ENCODE measurements at places on chromosomes 2 and 18.

DNA sequence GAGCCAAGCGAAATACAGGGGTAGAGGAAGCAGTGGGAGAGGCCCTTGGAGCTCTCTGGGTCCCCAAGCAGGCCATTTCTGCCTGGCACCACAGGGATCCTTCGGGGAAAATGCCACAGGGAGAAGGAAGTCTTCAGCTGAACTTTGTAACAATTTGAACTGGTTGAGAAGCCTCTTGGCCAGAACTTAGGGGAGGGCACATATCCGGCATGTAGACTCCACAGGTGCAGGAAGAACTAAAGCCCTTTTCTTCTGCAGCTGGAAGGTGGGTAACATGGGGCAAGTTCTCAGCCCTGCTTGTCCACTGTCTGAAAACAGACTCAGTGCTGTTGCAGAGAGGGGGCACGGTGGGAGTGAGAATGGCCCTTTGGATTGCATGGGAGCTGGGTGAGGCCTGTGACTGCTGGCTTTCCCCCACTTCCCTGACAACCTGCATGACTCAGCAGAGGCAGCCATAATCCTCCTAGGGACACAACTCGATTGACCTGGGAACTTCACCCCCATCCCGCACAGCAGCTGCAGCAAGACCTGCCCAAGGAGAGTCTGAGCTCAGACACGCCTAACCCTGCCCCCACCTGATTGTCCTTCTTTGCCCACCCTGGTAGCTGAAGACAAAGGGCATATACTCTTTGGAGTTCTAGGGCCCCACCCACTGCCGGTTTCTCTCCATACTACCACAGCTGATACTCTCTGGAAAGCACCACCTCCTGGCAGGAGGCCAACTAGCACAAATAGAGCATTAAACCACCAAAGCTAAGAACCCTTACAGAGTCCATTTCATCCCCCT lies 101.6 kb upstream of the FAM136A start:
- DNase-seq, result no peak

- peak; percentile 37 for DNase-seq
These were observed 379.1 kb upstream of the ATP5MC3 start for GRCh38 chr2:175560521-175561169.

- DNase-seq, result no peak
These were observed 521.5 kb upstream of the DDX18 start for GRCh38 chr2:117293012-117293411.

DNA sequence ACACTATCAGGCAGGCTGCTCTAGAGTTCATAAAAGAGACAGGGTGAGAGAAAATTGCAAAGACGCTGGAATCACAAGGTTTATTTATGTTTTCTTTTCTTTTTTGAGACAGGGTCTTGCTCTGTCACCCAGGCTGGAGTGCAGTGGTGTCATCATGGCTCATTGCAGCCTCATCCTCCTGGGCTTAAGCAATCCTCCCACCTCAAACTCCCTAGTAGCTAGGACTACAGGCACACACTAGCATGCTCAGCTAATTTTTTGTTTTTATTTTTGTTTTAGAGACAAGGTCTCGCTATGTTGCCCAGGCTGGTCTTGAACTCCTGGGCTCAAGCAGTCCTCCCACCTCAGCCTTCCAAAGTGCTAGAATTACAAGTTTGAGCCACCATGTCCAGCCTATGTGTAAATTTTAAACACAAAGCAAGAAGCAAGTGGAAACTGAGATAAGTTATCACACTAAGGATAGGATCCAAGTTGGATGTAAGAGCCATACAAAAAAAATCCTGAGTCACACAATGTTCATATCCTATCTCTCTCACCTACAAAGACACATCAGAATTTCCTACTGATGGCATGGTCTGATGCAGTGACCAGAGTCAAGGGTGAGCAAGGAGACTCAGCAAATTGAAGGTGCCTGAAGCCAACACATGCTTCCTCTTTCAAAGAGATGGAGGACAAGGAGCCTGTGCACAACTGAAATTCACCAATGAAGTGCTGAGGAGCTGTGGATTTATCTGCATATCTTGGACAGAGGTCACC lies 31.4 kb downstream of the MYL12B start:
- DNase-seq, result no peak

GRCh38 chr2:57947398-57947797 lies 99.2 kb upstream of the VRK2 start:
- no peak for DNase-seq

DNA sequence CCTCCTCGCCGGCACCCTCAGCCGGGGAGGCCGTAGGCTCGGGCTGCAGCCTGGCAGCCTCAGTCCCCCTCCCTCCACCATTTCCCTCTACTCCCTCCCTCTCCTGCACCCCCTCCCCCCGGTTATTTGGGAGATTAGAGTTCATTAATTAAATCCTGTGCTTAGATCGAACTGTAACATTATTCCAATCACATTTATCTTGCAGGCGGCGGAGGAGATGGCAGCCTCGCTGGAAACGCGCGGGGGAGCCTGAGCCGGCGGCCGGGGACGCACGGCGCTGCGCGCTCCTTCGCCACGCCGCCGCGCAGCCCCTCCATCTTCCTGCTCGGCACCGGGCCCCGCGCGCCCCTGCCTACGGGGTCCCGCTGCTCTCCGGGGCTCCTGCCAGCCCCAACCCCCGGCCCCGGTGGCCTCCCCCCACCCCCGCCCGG lies at the start of gene ST8SIA3:
Gene ST8SIA3 (plus strand): TSS at position 287 of the 431 bp plus-strand sequence. CDS start 290 bp downstream, outside the sequence.
- no peak for DNase-seq

- DNase-seq, result no peak
These were observed 27.0 kb upstream of the ZEB2 start for GRCh38 chr2:144546933-144547332.

DNA sequence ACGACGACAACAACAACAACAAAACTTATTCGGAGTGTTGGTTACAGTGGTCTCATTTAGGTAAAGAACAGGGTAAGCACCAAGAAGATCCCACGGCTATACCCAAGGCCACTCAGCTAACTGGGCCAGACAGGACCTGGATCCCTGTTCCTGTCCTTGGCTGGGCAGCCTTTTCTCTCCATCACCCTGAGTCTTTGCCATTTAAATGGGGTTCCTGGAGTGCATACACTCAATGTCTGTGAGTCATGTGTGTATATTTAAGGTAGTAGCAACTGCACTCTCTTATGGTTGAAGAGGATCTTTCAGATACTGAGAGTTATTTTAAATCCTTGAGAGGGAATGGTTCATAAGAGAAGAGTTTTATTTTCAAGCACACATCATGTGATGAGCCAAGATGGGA lies 35.3 kb downstream of the ADCYAP1 start:
- peak; percentile 42 for DNase-seq

GRCh38 chr2:119232666-119232993 lies 9.0 kb downstream of the STEAP3 start:
- DNase-seq, result no peak

- DNase-seq, result no peak
These were observed 135.8 kb downstream of the SETBP1 start for GRCh38 chr18:44816477-44816876.

DNA sequence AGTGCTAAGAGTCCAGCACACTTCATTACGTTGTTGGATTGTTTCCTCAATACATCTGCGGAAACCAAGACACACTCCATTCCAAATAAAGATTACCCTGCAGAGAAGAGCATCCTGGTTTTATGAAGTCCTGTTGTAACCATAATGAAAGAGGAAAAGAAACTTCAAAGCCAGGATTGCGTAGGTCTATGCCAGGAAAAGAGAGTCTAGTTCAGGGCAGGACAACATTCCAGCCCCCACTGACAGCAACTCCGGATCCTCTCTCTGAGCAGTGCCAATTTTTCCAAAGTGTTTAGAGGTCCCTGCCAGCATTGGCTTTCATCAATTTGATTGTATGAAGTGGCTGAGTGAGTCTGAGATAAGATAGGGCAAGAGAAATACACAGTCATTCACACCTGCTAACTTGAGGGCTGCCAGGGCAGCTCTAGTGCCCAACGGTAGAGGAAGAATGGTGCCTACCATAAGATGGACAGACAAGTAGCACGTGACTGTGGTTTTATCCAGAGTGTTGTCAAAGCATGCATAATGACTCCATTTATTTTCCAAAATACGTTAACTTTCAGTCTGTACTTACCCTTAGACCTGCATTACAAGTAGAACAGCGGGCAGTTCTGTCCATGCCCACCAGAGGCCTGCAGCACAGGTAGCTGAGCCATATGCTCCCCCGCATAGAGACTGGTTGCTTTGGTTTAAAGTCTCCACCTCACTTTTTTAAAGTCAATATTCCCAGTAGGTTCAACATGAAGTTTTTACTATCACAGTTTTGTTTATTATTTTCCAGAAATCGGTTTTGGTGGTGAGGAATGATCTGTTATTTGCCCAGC lies 23.7 kb downstream of the PIEZO2 start:
- DNase-seq, result peak; percentile 39

GRCh38 chr2:207012461-207012860 lies 73.1 kb downstream of the CPO start:
- DNase-seq, result no peak

DNA sequence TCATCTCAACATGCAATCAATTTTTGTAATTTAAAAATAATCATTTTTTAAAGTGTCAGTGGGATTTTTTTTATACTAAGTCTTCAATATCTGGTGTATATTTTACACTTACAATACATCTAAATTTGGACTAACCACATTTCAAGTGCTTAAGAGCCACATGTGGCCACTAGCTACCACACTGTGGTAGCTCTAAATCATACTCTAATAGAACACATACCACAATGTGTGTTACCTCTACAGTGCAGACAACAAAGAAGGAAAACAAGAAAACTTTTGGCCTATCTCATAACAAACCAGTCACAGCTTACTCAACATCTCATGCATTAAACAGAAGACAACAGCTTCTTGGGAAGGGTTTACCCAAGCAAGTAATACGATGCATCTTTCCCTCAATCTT lies 24.5 kb downstream of the PIAS2 start:
- DNase-seq, result no peak

GRCh38 chr2:66568650-66569300 lies 133.8 kb downstream of the MEIS1 start:
- no peak for DNase-seq

DNA sequence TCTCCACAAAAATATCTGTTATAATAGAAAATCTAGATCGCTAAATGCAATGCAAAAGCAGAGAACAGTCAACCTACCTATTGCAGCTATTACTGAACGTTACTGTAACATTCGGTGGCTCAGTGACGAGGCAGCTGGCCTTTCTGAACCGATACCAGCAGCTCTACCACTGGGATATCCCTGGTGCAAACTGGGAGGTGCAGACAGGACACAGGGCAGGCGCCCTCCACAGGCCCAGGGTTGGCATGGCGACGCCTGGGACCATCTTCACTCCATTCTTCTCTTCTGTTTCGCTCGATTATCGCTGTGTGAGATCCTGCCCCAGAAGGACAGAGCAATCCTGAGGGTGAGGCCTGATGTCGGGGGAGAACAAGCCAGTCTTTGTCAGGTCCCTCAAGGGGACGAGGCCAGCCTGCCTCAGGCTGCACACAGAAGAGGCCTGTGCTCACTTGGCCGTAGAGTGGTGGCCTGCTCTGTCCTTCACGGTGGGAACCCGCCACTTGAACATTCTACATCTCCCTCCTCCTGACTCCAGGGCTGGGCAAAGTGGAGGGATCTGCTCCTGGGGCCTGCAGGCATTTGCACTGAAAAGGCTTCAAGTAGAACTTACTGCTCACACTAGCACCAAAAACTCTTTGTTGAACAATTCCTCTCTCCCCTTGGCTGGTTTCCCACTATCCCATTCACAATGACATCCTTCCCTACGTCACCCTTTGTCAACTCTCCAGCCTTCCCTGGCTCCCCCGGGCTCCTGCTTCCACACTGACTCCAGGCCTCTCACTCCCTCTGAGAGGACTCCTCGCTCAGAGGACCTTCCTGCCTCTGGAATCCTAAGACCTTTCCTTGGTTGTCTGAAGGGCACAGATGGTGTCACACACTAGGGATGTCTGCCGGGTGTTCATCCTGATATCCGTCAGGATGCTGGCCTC lies 49.7 kb downstream of the CYRIA start:
- no peak for DNase-seq

GRCh38 chr18:9184998-9185613 lies 48.5 kb downstream of the ANKRD12 start:
- DNase-seq, result no peak

DNA sequence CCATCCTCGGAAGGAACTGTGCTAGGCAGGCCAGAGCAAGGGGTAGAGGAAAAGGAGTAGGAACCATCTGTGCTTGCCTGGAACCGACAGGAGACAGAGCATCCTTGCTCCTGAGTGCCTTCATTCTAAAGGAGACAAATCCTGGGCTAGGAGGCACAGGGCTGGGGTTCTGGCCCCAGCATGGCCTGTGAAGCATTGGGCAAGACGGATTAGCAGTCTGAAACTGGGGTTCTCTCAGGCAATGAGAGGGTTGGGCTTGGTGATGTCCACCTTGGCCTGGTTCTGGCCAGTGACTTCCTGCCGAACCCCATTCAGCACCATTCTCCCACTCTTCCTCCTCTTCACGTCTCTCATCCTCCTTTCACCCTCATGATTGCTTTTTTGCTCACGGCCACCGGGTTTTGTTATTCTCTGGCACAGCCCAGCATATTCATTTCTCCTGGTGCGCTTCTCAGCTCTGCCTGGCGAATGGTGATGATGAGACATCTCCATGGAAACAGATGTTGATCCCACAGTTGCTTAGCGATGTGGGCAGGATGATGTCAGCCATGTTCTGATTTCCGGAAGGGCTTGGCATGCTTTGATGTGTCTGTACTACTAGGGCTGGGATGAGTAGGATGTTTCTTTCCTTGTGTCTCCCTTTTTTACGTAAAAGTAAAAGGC lies 127.7 kb downstream of the CAPN13 start:
- peak; percentile 89 for DNase-seq

DNA sequence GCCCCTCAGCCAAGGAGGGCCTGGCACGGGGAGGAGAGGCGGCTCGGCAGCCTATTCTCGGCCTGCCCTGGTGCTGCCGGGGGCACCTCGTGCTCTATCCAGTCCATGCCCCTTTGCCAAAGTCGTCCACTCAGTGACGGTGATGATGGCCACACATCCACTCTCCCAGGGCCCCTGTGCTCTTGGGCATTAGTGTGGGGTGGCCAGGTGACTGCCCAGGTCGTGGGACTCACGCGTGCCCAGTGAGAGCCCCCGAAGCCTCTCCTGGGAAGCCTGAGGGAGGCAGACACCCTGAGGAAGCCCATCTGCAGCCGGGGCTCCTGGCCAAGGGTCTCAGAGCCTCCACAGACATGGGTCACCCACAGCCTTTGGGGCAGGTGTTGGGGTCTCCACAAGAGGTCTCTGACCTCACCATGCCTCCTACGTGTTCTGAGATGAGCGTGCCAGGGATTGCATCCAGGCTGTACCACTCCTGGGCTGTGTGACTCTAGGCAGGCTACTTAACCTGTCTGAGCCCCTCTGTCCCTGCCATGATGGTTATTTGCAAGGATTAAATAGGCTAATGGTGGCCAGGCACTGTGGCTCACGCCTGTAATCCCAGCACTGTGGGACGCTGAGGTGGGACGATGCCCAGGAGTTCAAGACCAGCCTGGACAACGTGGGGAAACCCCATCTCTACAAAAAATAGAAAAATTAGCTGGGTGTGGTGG lies 12.9 kb downstream of the RAMP1 start:
- DNase-seq, result no peak

DNA sequence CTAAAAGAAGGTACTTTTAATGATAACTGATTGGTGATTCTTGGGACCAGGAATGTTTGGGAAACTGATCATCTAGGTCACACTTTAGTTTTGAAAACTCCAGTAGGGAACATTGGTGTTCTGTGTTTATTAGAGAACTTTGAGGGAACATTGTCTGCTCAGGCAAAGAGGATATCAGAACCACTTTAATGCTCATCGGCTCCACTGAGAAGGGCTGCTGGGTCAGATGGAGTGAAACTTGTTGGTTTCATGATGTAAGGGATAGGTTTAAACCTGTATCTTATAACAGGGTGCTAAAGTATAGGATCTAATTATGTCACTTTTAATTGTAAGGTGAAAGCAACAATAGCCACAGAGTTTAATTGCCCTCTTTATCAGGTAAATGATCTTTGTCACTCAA lies 14.2 kb upstream of the POLI start:
- DNase-seq, result no peak

- no peak for DNase-seq
These were observed 14.6 kb upstream of the LTBP1 start for GRCh38 chr2:32931945-32932709.

All from esophagus muscularis mucosa (tissue), 4 donors.